Spinal cord (tissue), 10 donors: ENCODE measurements at places on chromosomes 2 and 18.
A peak's percentile ranks its signal among the peaks of the same experiment; 100 is the strongest.

DNA sequence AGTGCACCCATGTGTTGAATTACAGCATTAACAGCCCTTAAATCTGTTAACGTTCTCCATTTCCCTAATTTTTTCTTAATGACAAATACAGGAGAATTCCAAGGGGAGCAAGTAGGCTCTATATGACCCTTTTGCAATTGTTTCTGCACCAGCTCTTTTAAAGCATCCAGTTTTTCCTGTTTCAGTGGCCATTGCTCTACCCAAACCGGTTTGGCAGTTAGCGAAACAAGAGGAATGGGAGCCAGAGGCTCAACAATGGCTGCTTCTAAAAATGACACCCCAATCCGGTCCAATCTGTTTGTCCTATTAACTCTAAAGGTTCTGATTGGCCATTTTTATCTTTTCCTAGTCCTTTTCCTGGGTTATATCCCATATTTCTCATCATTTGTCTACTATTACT, 15.1 kb upstream of the SUCLG1 start:
- DNase-seq = no peak

DNA sequence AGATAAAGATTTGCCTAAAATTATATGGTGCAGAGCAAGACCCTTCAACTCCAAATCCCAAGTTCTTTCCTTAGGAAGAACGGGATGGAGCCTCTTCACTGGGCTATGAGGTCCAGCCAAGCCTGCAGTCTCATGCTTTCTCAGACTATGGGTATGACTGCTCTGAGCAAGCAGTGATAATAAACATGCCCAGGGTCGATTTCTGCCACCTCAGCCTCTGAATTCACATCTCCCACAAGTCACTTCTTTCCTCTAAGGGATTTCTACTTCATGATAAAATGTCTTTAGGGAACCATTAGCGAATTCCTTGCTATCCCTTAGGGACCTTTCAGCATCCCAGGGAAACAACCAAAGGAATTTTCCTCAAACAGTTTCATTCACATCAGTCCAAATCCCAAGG, 94.8 kb downstream of the GFPT1 start:
- no peak for DNase-seq

- no peak for DNase-seq
Observed at GRCh38 chr2:72034353-72035095, 113.1 kb downstream of the CYP26B1 start.

GRCh38 chr2:191838526-191838925, 8.4 kb downstream of the CAVIN2 start:
- DNase-seq = no peak

GRCh38 chr2:142058149-142058548, 72.7 kb downstream of the LRP1B start:
- DNase-seq = no peak

DNA sequence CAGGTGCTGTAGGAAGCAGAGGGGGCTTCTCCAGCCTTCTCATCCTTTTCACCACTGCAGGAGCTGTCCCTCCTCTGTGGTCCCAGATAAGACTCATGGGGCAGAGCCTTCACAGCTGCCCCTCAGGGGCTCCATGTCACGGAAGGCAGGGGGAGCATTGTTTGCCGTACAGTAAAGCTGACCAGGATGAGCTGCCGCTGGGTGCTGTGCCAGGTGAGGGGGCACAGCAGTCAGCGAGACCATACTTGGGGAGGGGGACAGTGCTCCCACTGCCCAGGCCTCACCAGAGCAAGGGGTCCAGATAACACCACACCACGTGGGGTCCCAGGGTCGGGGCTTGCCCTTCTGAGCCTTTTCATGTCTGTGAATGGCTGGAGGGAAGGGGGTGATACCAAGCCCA, 46.3 kb downstream of the PLEKHB2 start:
- no peak for DNase-seq

DNA sequence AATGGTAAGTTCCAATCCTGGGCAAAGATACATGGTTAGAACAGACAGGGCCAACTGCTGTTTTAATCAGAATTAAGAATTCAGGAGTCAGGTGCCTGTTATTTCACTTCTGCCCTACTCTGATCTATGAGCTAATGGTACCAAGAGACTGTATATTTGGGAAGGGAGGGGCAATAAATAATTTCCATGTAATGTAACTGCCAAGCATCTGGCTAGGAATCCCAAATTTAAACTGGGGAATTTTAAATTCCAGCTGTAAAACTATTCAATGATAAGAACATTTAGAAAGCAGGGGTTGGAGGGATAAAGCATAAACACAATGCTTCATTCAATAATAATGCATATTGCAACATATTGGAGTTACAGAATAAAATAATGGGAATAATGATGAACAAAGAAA, 49.7 kb downstream of the SCN7A start:
- DNase-seq = no peak

DNA sequence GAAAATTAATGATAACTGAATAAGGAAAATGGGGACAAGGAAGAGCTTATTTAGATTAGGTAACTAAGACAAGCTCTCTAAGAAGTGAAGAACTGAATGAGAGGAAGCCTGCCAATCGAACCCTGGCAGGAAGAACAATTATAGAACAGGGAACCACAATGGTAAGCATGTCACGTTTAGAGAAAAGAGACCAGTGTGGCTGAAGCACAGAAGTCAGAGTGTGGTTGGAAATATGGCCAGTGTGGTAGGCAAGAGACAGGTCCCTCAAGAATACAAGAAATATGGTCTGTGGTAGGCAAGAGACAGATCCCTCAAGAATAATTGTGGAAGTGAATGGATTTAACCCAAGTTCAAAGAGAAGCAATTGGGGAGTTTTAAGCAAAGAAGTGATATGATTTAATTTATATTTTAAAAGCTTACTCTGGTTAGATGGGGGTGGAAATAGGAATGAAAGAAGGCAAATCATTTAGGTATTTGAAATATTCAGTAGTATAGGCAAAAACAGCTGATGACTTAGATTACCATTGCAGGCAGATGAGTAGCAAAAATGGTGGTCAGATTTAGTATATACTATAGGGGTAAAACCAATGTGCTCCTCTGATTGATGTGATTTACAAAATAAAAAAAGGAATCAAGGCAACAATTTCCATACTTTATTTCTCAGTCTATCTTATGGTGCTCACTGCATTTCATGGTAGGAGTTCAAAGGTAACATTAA, 38.8 kb upstream of the ERMN start:
- DNase-seq = no peak

DNA sequence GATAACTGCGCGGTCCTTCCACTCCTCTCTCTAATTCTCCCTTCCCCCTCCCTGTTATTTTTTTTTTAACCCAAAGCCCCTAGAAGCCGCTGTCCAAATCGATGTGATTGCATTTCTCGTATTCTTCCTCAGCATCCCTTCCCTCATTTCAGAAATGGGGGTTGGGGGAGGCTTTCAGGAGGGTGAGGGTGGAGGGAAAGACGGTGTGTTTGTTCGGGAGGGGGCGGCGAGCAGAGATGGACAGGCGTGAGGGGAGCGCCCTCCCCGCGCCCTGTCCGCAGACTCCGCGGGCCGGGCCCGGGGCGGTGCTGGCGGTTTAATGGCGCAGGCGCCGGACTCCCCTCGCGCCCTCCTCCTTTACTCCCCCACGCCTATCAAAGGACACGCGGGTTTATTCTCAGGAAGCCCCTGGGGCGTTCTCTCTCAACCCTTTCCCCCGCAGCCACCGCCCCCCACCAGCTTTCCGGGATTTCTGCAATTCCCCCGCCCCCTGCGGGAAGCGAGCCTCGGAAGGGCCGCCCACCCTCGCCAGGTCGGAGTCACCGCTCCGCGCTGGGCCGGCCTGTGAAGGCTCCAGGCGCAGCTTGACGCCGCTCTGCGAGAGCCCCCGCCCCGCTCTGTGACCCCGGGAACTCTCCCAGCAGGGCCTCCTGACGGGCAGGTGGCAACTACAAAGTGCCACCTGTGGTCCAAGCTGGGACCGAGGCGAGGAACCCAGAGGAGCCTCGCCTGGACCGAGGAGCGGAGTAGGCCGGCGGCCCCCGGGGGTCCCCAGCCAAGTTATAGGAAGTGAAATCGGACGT, 981 bp downstream of the ST8SIA3 start:
- DNase-seq = peak; percentile 38

- DNase-seq = no peak
Observed at GRCh38 chr2:178523596-178524134, 43.4 kb downstream of the PLEKHA3 start.

DNA sequence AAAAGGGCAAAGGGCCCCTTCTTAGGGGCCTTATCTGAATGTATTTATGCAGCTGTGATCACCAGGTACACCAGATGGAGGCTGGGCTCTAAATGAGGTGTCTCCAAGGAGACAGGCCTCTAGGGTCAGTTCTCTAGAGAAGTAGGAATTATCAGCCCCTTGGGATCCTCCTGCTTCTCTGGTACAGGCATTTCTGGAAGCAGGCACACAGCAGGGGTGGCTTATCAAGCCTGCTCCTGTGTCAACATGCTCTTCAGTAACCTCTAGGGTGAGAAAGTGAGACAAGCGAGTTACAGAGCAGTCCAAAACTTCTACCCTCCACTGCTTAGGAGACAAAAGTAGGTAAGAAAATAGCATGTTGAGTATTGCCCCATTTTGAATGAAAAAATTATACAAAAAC, 13.8 kb downstream of the TPGS2 start:
- no peak for DNase-seq

DNA sequence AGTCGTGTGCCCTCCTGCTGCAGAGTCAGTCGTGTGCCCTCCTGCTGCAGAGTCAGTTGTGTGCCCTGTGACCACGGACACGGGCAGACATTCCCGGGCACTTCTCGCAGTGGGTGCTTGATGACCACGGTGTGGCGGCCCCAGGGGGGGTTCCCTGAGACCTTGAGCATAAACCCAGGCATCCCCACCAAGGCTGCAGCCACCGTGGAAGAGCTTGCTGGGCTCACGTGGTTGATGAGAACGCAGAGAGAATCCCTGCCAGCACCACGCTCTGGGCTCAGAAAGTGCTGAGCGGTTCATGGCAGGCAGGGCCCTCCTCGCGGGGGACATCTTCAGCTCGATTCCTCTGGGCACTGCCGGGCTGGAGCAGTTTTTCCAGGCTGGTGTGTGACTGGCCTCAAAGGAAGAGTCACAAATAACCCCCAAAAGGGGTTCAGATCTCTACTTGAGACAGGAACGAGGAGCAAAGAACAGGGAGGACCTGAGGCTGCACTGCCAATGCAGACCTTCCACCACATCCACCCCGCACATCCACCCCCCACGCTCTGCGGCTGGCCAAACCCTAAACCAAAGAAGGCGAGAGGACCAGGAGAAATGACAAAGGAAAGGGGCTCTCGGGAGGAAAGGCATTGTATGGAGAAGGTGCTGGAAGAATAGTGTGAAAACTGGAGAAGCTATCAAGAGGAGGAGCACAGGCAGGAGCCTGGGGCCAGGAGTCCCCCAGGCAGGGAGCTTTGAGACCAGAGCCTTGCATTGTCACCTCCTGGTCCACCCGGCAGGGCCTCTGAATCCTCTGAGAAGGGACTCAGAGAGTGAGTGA, 8.4 kb upstream of the PER2 start:
- DNase-seq = no peak

- DNase-seq = no peak
Observed at GRCh38 chr18:57982372-57983021, 61.5 kb upstream of the NEDD4L start.

- no peak for DNase-seq
Observed at GRCh38 chr2:9972621-9973479, 21.4 kb downstream of the GRHL1 start.

- DNase-seq = no peak
Observed at GRCh38 chr2:231369580-231370428, 25.7 kb upstream of the B3GNT7 start.

DNA sequence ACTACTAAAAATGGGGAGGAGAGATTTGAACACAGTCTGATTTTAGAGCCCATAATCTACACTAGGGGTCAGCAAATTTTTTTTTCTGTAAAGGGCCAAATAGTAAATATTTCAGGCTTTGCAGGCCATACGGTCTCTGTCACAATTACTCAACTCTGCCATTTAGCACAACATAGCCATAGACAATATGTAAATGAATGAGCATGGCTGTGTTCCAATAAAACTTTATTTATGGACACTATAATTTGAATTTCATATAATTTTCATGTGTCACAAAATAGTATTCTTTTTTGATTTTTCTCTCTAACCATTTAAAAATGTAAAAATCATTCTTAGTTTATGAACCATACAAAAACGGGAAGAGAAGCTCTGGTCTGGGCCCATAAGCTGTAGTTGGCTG, 309.4 kb downstream of the GPD2 start:
- DNase-seq = no peak

DNA sequence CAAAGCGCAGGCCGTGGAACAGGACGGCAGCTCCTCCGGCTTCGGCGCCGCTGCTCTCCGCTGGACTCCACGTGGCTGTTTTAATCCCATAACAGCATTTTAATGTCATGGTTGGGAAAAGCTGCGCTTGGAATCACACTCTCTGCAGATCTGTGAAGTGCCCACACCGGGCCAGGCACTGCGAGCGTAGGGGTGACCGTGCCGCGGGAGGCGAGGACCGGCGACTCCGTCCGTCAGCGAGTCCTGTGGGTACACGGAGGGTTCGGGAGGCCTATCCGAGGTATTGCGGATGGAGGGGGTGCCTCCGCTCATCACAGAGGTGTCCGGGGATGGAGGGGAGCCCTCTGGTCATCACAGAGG, 198.0 kb upstream of the SALL3 start:
- no peak for DNase-seq

- peak; percentile 19 for DNase-seq
Observed at GRCh38 chr18:12679183-12679786, 21.4 kb upstream of the SPIRE1 start.

GRCh38 chr2:237574894-237575868, 8.8 kb downstream of the PRLH start:
- DNase-seq = no peak

DNA sequence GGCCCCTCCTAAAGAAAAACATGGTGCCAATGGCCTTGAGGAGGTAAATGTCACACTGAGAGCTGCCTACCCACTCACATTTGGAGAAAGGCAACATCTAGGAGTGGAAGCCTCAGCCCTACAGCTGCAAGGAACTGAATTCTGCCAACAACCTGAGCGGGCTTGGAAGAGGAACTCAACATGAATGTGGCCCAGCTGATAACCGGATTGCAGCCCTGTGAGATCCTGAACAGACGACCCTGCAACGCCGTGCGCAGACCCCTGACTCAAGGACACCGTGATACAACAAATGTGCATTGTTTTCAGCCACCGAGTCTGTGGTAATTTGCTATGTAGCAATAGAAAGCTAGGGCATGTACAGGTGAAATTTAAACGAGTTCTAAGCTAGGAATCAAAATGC, 99.4 kb downstream of the MYOM1 start:
- no peak for DNase-seq

GRCh38 chr2:100948942-100949811, 52.9 kb upstream of the RPL31 start:
- DNase-seq = peak; percentile 91

DNA sequence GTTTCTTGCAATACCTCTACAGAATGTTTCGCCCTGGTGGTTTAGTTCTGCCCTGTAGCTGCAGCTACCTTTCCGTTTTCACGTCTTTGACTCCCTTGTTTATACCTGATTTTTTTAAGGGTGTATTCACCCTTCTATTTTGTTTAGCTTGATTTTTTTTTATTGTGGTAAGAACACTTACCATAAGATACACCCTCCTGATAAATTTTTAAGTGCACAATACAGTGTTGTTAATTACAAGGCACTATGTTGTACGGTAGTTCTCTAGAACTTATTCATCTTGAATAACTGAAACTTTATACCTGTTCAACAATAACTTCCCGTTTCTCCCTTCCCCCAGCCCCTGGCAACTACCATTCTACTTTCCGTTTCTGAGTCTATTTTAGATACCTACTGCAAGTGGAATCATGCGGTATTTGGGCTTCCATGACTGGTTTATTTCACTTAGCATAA, 48.9 kb upstream of the NABP1 start:
- DNase-seq = no peak

GRCh38 chr2:43054367-43054766, 172.0 kb downstream of the ZFP36L2 start:
- DNase-seq = no peak

GRCh38 chr2:67456428-67456827, 59.3 kb downstream of the ETAA1 start:
- DNase-seq = no peak
